ENCODE measurements at places on chromosomes 6 and 20. TPM values are rescaled to one million over a fixed set of nuclear protein-coding genes. Genes with fewer than 3 reads are reported as not detected.

DNA sequence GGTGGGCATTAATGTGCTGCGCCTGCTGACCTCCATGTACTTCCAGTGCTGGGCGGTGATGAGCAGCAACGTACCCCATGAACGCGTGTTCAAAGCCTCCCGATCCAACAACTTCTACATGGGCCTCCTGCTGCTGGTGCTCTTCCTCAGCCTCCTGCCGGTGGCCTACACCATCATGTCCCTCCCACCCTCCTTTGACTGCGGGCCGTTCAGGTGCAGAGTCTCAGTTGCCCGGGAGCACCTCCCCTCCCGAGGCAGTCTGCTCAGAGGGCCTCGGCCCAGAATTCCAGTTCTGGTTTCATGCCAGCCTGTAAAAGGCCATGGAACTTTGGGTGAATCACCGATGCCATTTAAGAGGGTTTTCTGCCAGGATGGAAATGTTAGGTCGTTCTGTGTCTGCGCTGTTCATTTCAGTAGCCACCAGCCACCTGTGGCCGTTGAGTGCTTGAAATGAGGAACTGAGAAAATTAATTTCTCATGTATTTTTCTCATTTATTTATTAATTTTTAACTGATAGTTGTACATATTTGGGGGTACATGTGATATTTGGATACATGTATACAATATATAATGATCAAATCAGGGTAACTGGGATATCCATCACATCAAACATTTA lies 35.2 kb upstream of the NOP56 start:
- no peak for DNase-seq

- no peak for DNase-seq
Observed at GRCh38 chr6:45369870-45370269, 7.9 kb downstream of the SUPT3H start.

DNA sequence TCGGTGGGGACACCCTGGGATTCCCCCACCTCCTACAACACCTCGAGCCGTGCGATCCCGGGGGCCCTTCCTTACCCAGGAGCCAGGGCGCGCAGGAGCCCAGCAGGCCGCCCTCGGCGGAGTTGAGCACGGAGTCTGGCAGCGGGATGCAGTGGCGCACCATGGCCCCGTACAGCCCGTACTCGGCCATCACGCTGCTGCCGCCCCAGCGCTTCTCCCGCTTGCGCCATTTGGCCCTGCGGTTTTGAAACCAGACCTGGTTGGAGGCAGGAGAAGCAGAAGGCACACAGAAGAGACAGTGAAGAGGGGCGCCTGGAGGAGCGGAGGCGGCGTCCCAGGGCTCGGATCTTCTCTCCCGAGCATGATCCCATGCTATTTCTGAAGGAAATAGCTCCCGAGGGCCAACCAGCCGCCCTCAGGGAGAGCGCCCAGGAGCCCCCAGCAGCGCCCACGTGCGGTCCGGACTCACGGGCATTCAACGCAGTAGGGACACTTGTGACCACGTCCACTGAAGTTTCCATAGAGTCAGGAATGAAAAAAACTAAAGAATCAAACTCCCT lies 4.3 kb downstream of the VSX1 start:
- DNase-seq, result no peak

DNA sequence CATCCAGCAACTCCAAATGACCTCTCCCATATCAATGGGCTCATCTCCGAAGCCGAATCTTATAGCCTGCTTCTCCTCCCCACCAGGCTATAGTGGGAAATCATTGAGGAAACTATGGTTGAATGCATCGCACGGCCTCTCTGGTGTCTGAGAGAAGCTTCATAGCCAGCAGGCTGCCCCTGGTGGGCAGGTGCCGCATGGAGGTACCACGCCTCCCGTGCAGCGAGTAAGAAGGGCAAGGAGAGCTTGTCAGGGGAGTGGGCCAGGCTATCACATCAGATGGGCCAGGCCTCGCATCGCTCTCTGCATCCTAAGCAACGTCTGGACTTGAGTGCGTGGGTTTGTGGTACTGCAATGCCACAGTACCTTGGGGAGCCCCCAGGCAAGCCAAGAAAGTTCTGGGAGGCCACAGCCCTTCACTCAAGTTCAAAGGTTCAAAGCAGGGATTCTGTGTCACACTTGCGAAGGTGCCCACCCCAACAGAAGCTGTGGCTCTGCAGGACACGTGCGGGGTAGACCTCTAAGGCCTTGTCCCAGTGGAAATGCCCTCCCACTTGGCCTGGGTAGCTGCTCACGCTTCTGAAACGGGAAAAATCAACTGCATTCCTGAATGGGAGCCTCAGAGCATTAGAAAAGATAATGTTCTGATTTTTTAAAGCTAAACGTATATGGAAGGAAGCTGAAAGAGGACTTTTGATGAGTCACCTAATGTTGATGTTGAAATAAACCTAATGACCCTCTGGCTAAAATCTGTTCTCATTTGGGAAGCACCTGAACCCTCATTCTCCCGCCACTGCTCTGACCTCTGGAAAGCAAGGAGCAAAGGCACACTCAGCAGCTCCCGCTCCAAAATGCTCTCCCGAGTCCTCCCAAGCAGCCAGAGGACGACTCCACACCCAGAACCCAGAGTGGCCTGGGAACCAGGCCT lies 8.4 kb upstream of the IRF4 start:
- DNase-seq, result no peak

GRCh38 chr6:113591896-113592827 lies 265.0 kb upstream of the MARCKS start:
- DNase-seq, result no peak

DNA sequence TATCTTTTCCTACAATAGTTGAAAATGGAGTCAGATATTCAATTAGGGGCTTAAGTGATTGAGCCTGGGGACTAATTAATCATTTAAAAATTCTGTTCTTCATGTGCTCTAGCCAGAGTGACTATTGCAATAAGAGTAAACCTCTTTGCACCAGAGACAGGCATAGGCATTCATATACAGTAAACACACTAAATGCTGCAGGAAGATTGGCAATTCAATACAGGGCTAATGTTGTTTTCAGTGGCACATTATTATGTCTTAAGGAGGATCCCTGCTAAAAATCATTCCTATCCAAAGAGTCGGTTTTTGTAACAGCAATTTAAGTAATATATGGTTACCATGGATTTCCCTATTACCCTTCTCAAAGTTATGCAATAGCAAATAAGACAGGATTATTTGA lies 1.2 kb downstream of the PDE7B start:
- DNase-seq, result no peak

Gene GNMT
- total RNA-seq, result not detected

Gene KCNK5
- total RNA-seq, result 1.2 TPM

Gene MPC1
- 39.3 TPM for total RNA-seq

All from uterus (tissue), 4 donors.